ENCODE measurements at places on chromosomes 1 and 21.

GRCh38 chr1:109777436-109777835 lies 13.7 kb upstream of the EPS8L3 start:
- DNase-seq: no peak

DNA sequence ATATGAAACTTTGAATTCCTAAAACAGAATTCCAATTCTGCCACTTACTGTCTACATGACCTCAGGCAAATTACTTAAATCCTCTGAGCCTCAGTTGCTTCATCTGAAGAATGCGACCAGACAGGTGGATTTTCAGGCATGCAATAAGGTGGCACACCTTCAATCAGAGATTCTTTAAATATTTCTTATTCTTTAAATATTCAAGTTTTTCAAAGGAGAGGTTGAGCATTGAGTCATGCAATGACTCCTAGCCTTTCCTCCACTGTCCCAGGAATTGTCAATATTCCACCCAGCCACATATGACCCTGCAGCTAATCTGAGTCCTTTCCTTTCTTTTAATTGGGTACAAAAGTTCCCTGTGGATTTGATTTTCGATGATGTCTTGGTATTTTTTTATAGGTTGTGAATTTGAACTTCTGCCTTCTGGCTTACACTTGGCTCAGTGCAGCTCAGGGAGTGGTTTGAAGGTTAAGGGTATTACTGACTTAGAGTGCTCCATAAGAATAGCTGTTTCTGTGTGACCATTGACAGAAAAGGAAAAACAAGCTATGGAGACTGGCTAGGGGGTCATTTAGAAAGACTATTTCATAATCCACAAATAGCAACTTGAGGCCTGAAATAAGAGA lies 52.2 kb upstream of the PRDX6 start:
- no peak for DNase-seq

DNA sequence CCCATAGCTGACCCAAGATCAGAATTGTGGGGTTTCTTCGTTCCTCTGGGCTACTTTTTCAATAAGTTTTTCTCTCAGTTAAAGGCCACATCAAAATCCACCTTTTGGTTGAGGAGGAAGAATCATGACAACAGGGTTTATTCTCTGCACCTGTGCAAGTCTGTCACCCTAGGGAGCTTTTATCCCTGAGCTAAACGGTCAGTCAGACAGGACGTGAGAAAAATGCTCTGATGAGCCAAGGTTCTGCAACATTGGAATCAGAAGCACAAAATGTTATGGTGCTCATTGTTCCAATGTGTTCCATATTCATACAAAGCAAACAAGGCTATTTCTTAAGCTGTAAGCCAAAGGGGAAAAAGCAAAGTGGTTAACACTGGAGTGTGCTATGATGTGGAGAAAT lies 7.4 kb upstream of the ERICH3 start:
- DNase-seq: no peak

GRCh38 chr1:87179076-87179810 lies 149.4 kb upstream of the LMO4 start:
- no peak for DNase-seq

- DNase-seq: no peak
Observed at GRCh38 chr1:230408971-230409370, 17.2 kb downstream of the PGBD5 start.
